NCI-H524 (cell line): ENCODE measurements at places on chromosomes 5 and 9.

DNA sequence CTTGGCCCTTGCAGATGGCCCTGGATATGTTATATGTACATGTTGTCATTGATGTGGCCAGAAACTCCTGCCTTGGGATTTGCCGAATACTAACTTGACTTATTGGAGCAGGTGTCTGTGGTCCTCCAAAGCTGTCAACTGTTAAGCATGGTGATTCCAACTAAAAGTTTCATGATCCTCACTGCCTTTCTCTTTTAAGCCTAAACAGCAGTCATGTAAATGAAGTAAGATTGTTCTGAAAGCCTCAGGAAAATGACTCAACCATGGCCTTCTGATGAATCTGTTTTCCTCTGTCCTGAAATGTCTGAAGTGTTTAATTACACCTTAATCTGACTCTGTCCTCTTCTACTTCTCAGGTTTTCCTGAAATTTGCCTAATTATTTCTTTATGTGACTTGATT lies 245.0 kb downstream of the FAM114A2 start:
- DNase-seq = no peak

DNA sequence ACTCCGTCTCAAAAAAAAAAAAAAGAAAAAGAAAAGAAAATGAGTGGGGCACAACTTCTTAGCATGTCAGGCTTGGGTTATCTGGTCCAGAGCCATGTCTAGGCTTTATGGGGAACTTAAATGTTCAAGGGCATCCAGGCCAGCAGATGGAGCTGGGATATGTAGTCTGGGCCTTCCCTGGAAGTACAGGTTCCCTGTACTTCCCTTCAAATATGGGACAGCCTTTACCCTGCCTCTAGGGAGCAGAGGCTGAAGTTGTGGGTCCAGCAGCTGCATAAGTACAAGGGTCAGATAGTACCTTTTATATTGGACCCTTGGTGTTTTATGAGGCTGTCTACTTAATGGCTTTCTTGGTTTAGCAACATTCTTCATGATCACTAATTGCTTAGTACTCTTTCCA lies 42.1 kb downstream of the FAF2 start:
- DNase-seq = no peak

- DNase-seq = no peak
These were observed 294.8 kb downstream of the AOPEP start for GRCh38 chr9:95021166-95021886.

- DNase-seq = peak; percentile 47
These were observed 48.1 kb downstream of the THBS4 start for GRCh38 chr5:80083101-80083890.

GRCh38 chr9:38313421-38313820 lies 79.1 kb upstream of the ALDH1B1 start:
- DNase-seq = no peak

DNA sequence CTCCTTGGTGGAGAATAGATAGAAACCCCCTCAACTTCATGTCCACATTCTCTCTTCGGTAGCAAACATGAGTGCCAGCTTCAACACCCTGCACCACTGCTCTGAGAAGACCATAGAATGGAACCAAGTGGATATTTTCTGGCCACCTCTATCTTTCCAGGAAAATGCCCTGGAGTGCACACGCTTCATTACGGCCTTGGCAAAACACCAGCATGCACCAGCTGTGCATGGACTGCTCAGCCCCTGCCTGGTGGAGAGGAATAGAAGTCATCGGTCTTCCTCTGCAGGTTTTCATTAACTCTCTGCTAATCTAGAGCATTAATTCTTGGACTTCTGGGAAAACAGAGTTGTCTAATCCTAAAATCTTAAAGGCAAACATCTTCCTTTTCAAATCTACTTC lies 211.6 kb upstream of the TMEM161B start:
- DNase-seq = peak; percentile 6

GRCh38 chr9:17789316-17789715 lies 210.4 kb downstream of the SH3GL2 start:
- DNase-seq = no peak

DNA sequence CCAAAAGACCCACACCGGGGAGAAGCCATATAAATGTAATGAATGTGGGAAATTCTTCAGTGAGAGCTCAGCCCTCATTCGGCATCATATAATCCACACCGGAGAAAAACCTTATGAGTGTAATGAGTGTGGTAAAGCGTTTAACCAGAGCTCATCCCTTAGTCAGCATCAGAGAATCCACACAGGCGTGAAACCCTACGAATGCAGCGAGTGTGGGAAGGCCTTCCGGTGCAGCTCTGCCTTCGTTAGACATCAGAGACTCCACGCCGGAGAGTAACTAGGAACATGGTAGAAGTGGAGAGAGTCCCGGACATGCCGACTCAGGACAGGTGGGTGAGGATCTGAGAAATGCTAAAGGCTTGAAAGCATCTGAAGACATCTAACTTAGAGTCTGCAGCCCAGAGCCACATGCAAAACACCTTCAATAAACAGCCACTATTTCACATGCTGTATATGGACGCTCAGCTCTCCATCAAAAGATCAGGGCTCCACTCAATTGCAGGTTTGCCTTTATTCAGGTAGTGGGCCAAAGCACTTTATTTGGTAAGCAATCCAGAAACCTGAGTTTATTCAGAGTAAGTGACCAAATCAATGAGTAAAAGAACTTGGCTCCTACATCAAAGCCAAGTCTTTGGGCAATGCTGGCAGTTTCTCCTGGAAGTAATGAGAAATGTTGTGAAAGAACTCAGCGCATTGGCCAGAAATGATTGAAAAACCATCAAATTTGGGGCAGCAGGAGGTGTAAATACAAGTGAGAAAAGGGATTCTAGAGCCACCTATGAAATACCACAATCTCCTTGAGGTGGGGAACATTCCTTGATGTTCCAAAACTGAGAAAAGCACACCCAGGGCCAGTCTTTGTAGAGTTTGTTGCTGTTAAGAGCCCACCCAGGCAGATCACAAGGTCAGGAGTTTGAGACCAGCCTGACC lies 6.0 kb downstream of the RPL12 start:
- DNase-seq = no peak
